ENCODE measurements at places on chromosomes 12 and 14.

- no peak for DNase-seq
Observed at GRCh38 chr12:64004641-64005040, 160.1 kb downstream of the SRGAP1 start.

DNA sequence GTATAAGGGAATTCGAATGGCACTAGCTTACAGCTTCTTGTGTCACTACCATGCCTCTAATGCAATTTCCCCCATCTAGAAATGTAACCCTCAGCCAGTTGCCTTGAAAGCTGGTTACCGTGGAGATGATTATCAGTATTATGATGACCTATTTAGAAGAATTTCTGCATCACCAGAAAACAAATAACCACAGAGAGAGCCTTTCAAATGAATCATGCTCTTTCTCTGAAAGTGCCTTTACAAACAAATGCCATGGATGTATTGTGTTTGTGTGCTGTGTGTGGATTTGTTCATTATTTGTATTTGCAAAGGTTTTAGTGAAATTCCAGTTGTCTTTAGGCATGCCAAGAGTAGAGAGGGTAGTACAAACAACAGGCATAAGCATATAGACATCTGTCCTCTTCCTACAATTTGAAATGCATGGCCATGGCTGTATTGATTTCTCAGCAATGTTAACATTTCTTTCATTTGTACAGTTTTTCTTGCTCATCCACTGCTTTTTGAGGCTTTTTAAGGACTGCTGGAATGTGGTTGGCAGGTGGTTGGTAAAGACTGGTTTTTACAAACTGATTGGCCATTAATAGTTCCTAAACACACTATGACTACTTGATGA lies 266.5 kb downstream of the PAWR start:
- DNase-seq: no peak

GRCh38 chr14:89248411-89249064 lies 168.5 kb downstream of the FOXN3 start:
- DNase-seq: no peak

DNA sequence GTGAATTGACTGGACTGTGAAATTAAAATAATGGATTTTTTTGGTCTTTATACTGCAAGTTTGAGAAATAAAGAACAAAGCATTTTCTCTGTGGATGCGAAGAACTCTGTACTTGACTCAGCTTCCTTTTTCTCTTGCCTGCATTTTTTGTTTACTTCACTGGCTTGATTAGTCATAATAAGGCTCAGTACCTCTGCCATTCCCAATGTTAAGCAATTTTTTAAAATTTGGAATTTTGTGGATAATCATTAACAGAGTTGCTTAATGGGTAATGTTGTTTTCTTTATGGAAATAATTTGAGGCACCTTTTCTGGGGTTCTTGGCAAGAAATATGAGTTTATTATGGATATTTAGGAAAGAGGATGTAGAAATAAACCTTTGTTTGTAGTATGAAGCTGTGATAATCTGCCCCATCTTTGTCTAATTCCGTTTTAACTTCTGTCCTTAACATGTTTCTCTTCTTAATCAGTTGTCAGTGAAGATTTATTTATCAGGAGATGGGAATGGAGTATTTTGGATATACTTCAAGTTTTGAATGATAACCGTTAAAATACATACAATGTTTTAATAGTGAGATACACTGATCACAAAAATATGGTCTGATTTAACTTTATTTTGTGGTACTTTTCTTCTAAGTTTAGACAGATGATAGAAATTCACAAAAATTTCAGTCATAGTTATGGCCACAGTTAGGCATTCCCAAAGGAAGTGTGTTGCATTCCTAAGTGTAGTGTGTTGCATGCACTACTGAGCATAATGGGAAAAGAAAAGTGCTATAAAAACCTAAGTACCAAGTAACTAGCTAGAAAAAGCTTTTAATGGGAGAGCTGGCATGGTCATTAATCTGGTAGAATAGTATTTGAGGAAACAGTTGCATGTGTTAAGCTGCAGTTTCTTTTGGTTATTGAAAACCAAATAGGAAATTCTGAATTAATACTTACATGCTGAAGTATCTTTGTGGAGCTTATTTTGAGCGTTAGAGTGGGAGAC lies 27.7 kb downstream of the WNK1 start:
- no peak for DNase-seq

DNA sequence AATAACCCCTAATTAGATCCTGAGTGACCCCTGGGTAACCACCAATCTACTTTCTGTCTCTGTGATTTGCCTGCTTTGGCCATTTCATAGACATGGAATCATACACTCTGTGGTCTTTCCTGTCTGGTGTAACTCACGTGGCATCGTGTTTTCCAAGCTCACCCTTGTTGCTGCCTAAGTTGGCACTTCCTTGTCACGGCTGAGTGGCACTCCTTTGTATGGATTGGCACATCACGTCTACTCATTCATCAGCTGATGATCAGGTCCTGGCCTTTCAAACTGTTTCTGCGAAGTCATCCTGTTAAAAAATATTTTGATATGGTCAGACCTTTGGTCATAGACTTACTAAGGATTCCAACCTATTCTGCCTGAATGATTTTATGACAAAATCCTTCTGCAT lies 87.7 kb downstream of the GLT1D1 start:
- no peak for DNase-seq

- no peak for DNase-seq
Observed at GRCh38 chr14:101500061-101500460, 61.2 kb upstream of the DIO3 start.

- no peak for DNase-seq
Observed at GRCh38 chr14:78530078-78530477, 359.9 kb downstream of the NRXN3 start.
